GM23338 (cell line): ENCODE measurements at places on chromosomes 2 and 18. TPM values are rescaled to one million over a fixed set of nuclear protein-coding genes. Genes with fewer than 3 reads are reported as not detected.

GRCh38 chr18:31046916-31047315, 4.4 kb upstream of the DSC3 start:
- no peak for DNase-seq
- no peak overlapping the region for H3K27ac ChIP-seq
- H3K27me3 ChIP-seq: peaks cover 42% of the 10 kb centered on the region
- H3K4me1 ChIP-seq: peaks cover 12% of the 10 kb centered on the region; the same call in 1 of the 2 replicates

- H3K27ac ChIP-seq: no peak overlapping the region
- H3K4me1 ChIP-seq: peaks cover 17% of the 10 kb centered on the region
- peak; percentile 52 for DNase-seq
- no peaks in the 10 kb centered on the region for H3K36me3 ChIP-seq
These were observed 909 bp downstream of the TGFA start for GRCh38 chr2:70552501-70553333.

The NIF3L1 gene
- 53.0 and 63.9 TPM in 2 replicates for total RNA-seq

DNA sequence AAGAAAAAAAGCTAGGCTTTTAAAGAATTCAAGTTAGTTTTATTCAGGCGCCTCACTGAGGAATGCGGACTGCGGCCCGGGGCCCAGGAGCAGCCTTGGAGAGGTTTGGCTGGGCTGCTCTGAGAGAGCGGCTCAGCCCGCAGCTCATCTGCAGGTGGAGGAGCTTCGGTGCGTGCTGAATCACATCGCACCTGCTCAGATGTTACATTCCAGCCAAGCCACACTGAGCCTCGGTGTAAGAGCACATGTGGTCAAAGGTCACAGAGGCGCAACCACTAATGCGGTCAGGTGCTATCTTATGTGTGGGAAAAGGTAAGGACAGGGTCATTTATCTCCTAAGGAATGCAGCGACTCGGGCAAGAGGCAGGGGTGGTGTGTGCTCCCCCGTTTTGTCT, 17.1 kb upstream of the CNDP1 start:
- no peak for DNase-seq
- no peak overlapping the region for H3K27ac ChIP-seq
- no peaks in the 10 kb centered on the region for H3K4me1 ChIP-seq
- 0 out of 2 replicates have a peak, but pooled peaks cover 6% of the 10 kb centered on the region for H3K36me3 ChIP-seq
- no peaks in the 10 kb centered on the region for H3K27me3 ChIP-seq

- no peak overlapping the region for H3K27ac ChIP-seq
- no peaks in the 10 kb centered on the region for H3K36me3 ChIP-seq
- no peak for DNase-seq
- H3K4me3 ChIP-seq: no peak overlapping the region
These were observed 107.0 kb downstream of the MGAT5 start for GRCh38 chr2:134360745-134361487.

The PROKR1 gene
- total RNA-seq: 5.2 and 5.3 TPM in 2 replicates

DNA sequence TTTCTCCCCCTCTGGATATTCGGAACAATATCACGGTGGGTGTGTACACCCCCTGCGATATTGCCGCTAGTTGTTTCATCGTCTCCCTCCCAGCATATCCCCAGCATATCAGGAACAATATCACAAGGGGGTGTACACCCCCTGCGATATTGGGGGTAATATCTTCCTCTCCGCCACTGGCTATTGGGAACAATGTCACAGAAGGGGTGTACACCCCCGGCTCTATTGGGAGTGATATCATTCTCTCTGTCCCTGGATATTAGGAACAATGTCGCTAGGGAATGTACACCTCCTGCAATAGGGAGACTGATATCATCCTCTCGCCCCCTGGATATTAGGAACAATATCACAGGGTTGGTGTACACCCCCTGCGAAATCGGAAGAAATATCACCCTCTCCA, 1932.0 kb downstream of the SUCLG1 start:
- DNase-seq: no peak
- H3K36me3 ChIP-seq: no peaks in the 10 kb centered on the region
- H3K4me1 ChIP-seq: no peaks in the 10 kb centered on the region
- no peaks in the 10 kb centered on the region for H3K27me3 ChIP-seq
- H3K4me3 ChIP-seq: no peak overlapping the region
- H3K27ac ChIP-seq: no peak overlapping the region

DNA sequence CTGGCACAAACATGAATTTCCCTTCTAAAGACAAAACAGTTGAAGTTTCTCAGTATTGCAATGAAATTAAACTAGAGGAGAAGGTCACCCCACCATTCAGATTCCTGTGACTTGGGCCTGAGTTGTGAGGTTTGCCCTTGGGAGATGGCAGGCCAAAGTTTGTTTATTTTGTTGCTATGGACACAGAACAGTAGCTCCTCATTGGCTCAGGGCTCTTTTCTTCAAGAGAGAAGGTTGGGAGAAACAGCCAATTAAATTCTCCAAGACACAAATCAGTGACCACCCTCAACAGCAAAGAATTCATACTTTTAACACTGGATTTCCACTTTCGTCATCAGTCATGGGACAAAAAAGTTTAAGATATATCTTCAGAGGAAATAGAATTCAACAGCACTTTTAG, at the start of gene FLACC1:
Gene FLACC1 (minus strand): TSS at position 125 of the 400 bp plus-strand sequence. CDS start 5,941 bp downstream, outside the sequence.
- DNase-seq: peak; percentile 94
- H3K36me3 ChIP-seq: no peaks in the 10 kb centered on the region
- no peak within 1 kb of the TSS for H3K4me3 ChIP-seq
- H3K27ac ChIP-seq: no peak within 1 kb of the TSS
- H3K4me1 ChIP-seq: no peaks in the 10 kb centered on the region
- no peaks in the 10 kb centered on the region for H3K27me3 ChIP-seq

GRCh38 chr2:148124271-148124670, 103.4 kb downstream of the MBD5 start:
- H3K36me3 ChIP-seq: no peaks in the 10 kb centered on the region
- no peaks in the 10 kb centered on the region for H3K27me3 ChIP-seq
- H3K4me1 ChIP-seq: no peaks in the 10 kb centered on the region
- no peak overlapping the region for H3K4me3 ChIP-seq
- DNase-seq: no peak

DNA sequence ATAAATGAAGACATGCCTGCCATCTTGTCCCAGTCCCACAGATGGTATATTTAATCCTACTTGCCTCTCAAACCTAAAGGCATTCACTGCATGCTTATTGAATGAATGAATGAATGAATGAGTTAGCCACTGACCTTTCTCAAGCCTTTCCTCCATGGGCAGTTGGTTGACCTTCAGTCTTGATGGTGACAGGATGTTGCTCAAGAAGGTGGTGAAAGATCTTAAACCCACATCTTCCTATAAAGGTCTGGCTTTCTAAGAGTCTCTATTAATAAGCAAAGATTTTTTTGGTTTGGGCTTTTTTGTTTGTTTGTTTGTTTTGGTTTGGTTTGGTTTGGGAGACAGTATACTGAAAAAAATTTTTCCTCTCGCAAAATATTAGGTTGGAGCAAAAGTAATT, 41.7 kb downstream of the KIAA2012 start:
- no peaks in the 10 kb centered on the region for H3K27me3 ChIP-seq
- no peak overlapping the region for H3K27ac ChIP-seq
- peaks cover 22% of the 10 kb centered on the region for H3K4me1 ChIP-seq
- no peak for DNase-seq

DNA sequence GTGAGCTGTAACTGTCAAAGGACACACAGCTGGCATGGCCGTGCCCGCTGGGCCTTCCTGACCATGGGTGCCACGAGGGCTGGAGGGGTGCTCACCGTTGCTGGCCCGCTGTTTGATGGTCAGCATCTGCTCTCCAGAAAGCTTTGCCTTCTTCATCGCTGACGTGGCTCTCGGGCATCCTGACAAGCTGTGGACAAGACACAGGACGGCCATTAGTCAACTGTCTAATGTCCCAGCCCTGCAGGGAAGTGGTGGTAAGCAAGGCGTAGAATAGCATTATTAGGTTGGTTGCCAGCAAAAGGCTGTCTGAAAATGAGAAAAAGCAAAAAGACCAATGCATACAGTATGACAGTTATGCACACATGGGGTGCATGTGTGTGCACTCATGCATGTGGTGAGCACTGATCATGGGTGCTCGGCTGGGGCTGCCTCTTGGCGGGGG, 64.7 kb upstream of the PXDN start:
- H3K27ac ChIP-seq: no peak overlapping the region
- DNase-seq: no peak

DNA sequence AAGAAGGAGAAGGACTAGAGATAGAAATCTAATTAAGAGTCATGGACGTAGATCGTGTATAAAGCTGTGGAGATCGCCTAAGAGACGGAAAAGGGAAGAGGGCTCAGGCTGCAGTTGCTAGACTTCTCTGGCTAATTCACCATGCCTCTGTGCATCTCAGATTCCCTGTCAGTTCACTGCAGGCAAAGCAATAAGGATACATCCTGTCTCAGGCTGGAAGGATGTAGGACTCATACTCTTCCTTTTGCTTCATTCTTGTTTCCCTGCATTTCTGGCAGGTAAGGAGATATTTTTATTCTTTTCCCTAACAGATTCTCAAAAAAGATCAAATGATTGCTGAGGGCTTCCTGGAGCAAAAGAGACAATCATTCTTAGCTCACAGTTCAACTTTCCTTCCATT, 112.5 kb downstream of the AP1S3 start:
- peaks cover 29% of the 10 kb centered on the region for H3K4me1 ChIP-seq
- H3K27ac ChIP-seq: peak overlapping the region; percentile 79
- no peak overlapping the region for H3K4me3 ChIP-seq
- H3K36me3 ChIP-seq: no peaks in the 10 kb centered on the region
- H3K27me3 ChIP-seq: no peaks in the 10 kb centered on the region

DNA sequence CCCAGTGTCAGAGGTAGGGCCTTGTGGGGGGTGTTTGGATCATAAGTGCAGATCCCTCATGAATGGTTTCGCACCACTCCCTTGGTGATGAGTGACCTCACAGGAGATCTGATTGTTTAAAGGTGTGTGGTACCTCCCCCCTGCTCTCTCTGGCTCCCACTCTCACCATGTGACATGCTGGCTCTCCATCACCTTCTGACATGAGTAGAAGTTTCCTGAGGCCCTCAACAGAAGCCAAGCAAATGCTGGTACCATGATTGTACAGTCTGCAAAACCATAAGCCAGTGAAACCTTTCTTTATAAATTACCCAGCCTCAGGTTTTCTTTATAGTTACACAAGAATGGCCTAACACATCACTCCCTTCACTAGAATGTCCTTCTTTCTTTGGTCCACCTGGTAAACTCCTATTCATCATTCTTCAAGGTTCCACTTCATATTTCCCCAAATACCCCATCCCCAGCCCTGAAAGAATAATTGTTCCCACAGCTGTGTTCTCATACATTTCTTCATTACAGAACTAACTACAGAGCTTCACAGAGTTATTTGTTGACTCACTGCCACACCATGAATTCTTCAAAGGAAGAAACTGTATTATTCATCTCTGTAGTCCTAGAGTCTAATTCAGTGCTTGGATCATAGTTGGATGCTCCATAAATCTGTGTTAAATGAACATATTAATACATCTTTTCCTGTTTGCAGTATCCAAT, 81.2 kb upstream of the STK17B start:
- no peaks in the 10 kb centered on the region for H3K27me3 ChIP-seq
- H3K4me3 ChIP-seq: no peak overlapping the region
- H3K36me3 ChIP-seq: no peaks in the 10 kb centered on the region
- no peak for DNase-seq
- H3K4me1 ChIP-seq: no peaks in the 10 kb centered on the region

The SLC5A7 gene
- total RNA-seq: 0.08 and 0.17 TPM in 2 replicates

The SLC4A3 gene
- total RNA-seq: 5.6 and 6.8 TPM in 2 replicates

GRCh38 chr2:221100467-221101089, 471.5 kb downstream of the EPHA4 start:
- no peaks in the 10 kb centered on the region for H3K4me1 ChIP-seq
- peak; percentile 54 for DNase-seq
- no peak overlapping the region for H3K4me3 ChIP-seq
- no peaks in the 10 kb centered on the region for H3K36me3 ChIP-seq

GRCh38 chr2:101790416-101790815, 92.9 kb downstream of the MAP4K4 start:
- H3K4me3 ChIP-seq: no peak overlapping the region
- no peak overlapping the region for H3K27ac ChIP-seq
- H3K4me1 ChIP-seq: peaks cover 35% of the 10 kb centered on the region
- no peaks in the 10 kb centered on the region for H3K27me3 ChIP-seq
- no peak for DNase-seq

- H3K4me3 ChIP-seq: no peak overlapping the region
- no peak overlapping the region for H3K27ac ChIP-seq
- H3K36me3 ChIP-seq: no peaks in the 10 kb centered on the region
- H3K4me1 ChIP-seq: no peaks in the 10 kb centered on the region
- no peaks in the 10 kb centered on the region for H3K27me3 ChIP-seq
These were observed 156.7 kb downstream of the CDCA7 start for GRCh38 chr2:173511357-173511756.

The ASAP2 gene
- total RNA-seq: 15.6 and 16.5 TPM in 2 replicates

DNA sequence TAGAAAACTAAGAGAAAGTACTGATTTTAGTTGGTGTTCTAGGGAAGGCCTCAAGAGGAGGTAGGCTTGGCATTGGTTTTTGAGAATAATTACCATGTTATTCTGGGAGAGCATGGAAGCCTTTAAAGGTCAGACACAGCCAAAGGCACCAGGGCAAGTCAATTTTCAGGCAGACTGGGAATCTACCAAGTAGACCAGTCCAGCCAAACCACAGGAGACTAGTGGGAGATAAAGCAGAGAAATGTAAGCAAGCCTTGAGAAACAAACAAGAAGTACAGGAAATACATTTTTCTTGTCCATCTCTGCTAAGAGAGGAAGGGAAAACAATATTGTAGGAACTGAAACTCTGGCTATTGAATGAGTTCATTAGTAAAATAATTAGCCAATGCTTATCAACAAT, 5.5 kb upstream of the CCDC68 start:
- no peak for DNase-seq
- no peak overlapping the region for H3K27ac ChIP-seq
- H3K27me3 ChIP-seq: no peaks in the 10 kb centered on the region
- H3K36me3 ChIP-seq: no peaks in the 10 kb centered on the region
- no peaks in the 10 kb centered on the region for H3K4me1 ChIP-seq

DNA sequence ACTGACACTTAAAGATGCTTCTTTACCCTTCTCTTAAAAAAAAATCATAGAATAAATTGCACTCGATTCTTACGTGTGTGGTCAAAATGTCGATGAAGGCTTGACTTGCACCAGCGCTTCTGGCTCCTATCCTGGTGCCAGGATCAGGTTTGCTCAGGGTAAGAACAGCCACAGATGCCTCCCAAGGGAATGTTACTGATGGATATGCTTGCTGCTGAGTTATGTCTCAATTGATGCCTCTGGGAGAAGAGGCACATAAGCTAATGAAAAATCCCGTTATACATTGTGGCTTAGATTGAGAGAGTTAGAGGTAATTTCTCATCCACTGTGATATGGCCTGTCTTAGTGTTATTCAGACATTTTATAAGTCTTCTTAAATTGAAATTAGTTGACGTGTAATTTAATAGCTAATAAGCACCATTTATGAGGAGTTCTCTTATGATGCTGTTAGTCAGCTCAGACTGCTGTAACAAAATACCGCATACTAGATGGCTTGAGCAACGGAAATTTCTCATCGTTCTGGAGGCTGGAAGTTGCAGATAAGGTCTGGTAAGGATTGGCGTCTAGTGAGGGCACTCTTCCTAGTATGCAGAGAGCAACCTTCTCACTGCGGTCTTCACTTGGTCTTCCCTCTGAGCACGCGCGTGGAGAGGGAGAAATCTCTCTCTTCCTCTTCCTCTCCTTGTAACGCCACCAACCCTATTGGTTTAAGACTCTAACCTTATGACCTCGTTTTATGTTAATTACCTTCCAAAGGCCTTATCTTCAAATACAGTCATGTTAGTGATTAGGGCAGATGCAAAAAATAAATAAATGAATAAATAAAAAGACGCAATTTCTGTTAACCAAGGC, 116.6 kb upstream of the NOSTRIN start:
- H3K27me3 ChIP-seq: no peaks in the 10 kb centered on the region
- DNase-seq: no peak
- H3K36me3 ChIP-seq: no peaks in the 10 kb centered on the region
- H3K4me1 ChIP-seq: peaks cover 5% of the 10 kb centered on the region; the same call in 1 of the 2 replicates
- no peak overlapping the region for H3K27ac ChIP-seq

- H3K27me3 ChIP-seq: no peaks in the 10 kb centered on the region
- H3K27ac ChIP-seq: peak overlapping the region; percentile 40
- peak; percentile 57 for DNase-seq
- no peaks in the 10 kb centered on the region for H3K36me3 ChIP-seq
- no peak overlapping the region for H3K4me3 ChIP-seq
- peaks cover 59% of the 10 kb centered on the region for H3K4me1 ChIP-seq
These were observed 36.3 kb downstream of the FBXO11 start for GRCh38 chr2:47869859-47870595.
